Immature natural killer cell (primary cell): ENCODE measurements at places on chromosomes 13 and 19.

DNA sequence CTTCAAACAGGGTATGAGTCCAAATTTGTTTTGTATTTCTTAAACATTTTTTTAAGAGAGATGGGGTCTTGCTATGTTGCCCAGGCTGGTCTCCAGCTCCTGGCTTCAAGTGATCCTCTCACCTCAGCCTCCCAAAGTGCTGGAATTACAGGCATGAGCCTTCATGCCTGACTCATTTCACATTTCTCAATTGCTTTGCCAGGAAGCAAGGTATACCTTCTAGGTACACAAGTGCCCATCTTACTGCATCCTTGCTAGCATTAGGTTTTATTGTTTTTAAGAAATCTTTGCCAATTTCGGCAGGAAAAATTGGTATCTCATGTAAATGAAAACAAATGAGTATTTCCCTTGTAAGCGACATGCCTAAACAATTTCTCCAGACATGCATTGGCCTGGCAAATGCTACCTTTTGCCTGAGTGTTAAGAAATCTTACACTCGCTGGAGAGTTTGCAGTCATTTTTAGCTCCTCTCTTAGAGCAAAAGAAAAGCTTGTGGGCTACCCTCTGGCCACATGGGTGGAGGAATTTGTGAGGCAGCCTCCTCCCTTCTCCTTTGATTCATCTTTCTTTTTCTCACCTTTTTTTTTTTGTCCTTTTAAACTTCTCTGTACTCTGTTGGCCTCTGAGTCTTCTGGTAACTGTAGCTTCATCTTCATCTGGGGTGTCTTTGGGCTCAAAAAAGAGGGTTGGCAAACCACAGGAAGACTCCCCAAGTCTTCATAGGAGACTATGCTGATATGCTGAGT is 33.0 kb downstream of the ACTL9 start:
- no peak for DNase-seq

- no peak for DNase-seq
Measured at GRCh38 chr19:49515767-49516166, 3.3 kb downstream of the FCGRT start.

- DNase-seq, result no peak
Measured at GRCh38 chr19:18674616-18675015, 8.9 kb upstream of the CRTC1 start.

- DNase-seq, result no peak
Measured at GRCh38 chr13:79380997-79381396, 25.1 kb downstream of the RBM26 start.

GRCh38 chr19:17601683-17602082 is 46.2 kb downstream of the COLGALT1 start:
- DNase-seq, result no peak

DNA sequence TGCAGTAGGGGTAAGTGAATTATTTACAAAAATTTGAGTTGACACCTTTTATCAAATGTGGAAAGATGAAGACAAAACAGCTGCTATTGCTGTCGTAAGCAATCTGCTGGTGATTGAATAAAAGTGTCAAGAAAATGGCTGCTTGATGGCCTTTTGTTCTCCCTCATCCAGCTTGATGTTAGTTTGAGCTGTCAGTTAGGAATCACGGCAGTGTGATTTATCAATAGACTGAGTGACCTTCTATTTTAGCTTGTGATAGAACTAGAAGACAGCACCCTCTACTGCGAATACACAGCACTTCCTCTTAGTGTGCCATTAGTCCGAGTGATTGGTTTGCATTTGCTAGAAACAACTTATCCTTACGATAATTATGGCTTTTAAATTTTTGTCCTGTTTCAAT is 76.3 kb downstream of the MZT1 start:
- DNase-seq, result no peak

DNA sequence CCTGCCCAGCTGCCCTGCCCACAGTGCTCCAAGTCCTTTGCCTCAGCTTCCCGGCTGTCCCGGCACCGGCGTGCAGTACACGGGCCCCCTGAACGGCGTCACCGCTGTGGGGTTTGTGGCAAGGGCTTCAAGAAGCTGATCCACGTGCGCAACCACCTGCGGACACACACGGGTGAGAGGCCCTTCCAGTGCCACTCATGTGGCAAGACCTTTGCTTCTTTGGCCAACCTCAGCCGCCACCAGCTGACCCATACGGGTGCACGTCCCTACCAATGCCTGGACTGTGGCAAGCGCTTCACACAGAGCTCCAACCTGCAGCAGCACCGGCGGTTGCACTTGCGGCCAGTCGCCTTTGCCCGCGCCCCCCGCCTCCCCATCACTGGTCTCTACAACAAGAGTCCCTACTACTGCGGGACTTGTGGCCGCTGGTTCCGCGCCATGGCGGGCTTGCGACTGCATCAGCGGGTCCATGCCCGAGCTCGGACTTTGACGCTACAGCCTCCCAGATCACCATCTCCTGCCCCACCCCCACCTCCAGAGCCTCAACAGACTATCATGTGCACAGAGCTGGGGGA is 5.7 kb downstream of the ZNF526 start:
- no peak for DNase-seq

- no peak for DNase-seq
Measured at GRCh38 chr13:100510208-100510957, 78.2 kb downstream of the GGACT start.

DNA sequence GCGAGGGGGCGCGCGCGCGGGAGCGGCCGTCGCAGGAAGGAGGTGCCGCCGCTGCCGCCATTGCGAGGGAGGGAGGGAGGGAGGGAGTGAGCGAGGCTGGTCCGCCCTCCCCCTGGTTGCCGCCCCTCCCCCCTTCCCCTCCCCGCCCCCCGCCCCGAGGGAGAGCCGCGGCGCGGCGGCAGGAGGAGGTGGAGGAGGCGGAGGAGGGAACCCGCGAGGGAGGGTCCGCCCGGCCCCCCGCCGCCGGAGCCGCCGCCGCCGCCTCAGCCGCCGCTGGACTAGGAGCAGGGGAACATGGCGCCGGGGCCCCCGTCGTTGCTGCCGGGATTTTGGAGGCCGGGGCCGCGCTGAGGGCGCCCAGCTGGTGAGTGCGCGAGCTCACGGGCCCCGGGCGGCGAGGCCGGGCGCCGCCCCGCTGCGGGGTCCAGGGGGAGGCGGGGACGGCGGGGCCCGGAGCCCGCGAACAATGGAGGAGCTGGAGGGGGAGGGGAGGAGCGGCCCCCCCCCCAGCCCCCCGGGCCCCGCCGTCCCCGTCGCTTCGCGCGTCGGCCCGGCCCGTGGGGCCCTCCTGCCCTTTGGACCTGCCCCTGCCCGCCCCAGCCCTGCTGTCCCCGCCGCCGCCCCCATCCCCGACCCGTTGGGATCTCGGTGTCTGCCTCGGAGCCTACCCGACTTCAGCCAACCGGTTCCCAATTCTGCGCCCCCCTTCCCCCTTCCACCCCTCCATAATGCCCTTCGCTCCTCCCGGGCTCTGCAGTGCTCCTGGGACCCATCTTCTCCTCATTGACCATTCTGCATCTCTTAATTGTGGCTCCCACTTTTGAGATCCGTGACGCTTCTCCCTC is at the start of gene ARHGAP35:
TSS of gene ARHGAP35 (plus strand) at position 152 of the 845 bp plus-strand sequence. CDS start 57,679 bp downstream, outside the sequence.
- DNase-seq, result no peak

- DNase-seq, result no peak
Measured at GRCh38 chr19:47019431-47020041, at the start of gene NPAS1. NPAS1 (plus strand) TSS chr19:47019837; CDS start chr19:47021048, 1,211 bp downstream.

GRCh38 chr13:102440259-102440936 is 38.5 kb upstream of the FGF14 start:
- no peak for DNase-seq
